ENCODE measurements at places on chromosomes 1 and 21.

DNA sequence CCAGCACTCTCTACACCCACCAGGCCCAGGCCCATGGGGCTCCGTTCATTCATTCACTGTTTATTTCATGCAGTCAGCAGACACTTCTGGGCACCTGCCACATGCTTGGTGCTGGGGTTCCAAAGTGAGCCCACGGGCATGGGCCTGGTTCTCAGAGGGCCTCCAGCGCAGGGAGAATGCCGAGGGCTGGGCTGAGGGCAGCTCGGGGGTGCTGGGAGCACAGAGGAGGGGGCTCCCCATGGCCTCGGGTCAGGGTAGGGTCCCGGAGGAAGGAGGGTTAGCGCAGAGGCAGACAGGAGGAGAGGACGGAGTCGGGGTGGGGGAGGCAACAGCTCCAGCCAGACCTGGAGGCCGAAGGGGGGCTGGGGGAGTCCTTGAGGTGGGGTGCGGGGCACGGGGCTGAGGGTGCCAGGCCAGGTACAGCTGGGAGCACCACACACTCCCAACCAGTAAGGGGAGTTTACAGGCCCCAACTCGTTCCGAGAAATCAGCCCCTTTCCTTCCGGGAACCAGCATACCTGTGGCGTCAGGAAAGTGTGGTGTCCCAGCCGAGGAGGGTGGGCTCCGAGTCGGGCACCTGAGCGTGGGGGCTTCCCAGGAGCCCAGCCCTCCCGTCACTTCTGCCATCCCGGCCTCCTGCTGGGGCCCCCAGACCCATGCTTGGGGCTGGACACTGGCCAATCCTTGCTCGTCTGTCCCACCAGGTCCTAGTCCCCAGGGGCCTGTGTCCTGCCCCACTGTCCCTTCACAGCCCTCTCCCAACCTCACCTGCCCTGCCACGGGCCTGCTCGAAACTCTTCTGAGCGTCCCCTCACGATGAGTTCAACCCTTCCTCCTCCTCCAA is 10.8 kb downstream of the ARHGEF16 start:
- no peak for DNase-seq

- DNase-seq = no peak
Observed at GRCh38 chr1:192038567-192038966, 119.7 kb upstream of the RGS18 start.

DNA sequence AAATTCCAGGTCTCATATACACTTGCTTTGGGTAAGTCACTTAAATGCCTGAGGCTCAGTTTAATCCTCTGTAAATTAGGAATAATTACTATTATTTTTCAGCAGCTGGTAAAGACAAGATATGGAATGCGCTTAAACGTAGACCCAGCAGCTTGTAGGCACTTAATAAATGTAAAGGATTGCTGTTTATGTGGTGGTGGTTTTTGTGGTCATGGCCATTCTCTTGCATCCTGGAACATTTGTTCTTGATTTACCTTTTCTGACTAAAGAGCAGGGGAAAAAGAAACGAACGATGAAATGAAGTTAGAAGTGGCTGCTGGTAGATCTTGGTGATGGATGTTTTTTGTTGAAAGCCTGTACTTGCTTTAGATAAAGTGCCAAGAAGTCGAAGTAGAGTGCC is 195.0 kb upstream of the FOXD3 start:
- no peak for DNase-seq

- no peak for DNase-seq
Observed at GRCh38 chr1:43366179-43366578, 1.6 kb downstream of the ELOVL1 start.

GRCh38 chr1:174337000-174337681 is 110.6 kb upstream of the GPR52 start:
- DNase-seq = no peak

DNA sequence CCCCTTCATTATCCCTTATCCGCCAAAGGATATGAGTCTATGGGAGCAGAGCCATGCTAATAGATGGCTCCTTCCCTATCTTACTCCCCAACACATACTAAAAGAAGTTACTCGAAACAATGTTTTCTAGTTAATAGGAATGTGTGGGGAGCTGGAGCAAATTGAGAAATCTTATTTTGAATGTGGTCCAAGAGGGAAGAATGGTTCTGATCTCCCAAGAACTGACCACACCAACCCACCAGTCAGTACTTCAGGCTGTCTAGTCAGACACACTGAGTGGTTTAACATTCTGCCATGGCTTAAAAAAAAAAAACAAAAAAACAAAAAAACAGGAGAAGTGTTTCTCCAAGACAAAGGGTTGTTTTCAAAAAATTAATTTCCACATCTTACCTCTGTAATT is 31.5 kb upstream of the DNASE2B start:
- DNase-seq = no peak

DNA sequence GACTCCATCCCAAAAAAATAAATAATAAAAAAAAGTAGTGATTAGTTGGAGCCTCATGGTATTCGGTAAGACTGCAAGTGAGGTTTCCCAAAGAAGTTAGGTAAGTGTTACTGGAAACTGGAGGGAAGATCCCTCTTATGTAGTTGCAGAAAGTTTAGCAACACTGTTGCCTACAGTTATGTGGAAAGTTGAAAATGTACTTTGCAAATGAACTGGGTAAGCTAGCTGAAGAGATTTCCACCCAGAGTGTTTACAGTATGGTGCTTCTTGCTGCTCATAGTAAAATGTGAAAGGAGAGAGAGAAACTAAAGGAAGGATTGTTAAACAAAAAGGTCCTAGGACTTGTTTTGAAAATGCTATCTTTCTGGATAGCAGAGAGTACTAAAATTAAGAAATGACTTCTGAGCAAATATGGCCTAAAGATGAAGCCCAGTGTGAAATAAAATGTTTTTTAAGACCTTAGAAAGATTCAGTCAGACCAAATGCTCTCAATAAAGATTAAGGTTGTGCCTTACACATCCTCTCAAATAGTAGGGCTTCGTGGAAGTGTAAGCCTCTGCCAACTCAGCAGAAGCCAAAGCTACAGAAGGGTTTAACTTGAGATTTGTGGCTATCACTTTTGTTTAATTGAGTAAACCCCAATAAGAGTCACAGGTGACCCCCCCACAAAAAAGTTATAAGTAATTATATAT is 31.5 kb downstream of the RPS6KC1 start:
- no peak for DNase-seq

DNA sequence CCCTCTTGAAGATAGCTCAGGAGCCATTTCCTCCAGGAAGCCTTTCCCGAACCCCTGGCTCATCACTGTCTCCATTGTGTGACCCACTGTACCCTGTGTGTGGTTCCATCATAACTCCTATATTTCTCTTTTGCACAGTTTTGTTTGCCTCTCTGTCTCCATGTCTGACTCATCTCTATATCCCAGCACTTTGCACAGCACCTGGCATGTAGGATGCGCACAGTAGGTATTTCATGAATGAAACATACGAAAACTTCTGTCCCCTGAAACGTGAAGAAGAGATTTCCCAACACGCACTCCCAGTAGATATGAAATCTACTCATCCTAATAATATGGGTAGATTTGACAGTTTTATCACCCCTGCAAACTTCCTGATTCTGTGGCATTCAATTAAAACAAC is 275.2 kb downstream of the NFIA start:
- DNase-seq = no peak

GRCh38 chr1:2296614-2297013 is 68.5 kb downstream of the SKI start:
- no peak for DNase-seq

DNA sequence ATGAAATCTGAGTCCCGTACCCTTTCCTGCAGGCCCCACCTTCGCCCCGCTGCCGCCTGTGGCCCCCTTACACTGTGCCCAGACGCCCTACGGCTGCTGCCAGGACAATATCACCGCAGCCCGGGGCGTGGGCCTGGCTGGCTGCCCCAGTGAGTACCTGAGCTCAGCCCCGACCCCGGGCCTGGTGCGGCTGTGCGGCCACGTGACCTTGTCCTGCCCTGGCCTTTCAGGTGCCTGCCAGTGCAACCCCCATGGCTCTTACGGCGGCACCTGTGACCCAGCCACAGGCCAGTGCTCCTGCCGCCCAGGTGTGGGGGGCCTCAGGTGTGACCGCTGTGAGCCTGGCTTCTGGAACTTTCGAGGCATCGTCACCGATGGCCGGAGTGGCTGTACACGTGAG is 25.2 kb downstream of the AGRN start:
- DNase-seq = no peak

GRCh38 chr1:164725401-164725800 is 166.4 kb downstream of the PBX1 start:
- no peak for DNase-seq

GRCh38 chr1:33606272-33606671 is 133.8 kb downstream of the ZSCAN20 start:
- no peak for DNase-seq

DNA sequence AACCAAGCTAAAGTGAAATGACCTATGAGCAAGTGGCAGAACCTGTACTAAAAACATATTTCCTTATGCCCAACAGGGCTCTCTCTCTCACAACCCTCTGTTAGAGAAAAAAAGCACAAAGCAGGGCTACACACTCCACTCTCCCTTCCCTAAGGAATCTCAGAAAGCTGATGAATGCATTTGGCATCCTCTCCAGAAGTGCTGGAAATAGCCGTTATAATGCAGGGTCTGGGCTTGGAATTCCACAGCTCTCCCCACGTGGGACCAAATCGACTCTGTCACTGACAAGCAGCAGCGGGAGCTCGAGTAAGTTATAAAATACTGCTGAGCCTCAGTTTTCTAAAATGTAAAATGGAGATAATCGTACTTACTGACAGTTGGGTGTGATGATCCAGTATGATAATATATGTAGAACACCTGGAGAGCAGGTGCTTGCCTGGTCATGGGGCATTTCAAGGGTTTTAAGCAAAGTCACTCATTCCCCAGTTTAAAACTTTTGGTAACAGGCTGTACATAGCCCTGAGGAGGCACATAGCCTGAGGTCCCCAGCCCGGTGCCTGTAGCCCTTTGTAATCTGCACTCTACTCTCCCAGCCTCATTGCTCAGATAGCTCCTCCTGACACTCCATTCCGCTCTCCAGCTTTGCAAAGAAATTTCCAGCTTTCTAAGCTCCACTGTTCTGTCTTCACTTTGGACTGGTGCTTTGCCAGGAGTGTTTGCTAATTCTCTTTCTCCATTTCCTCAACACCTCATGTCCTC is 175.6 kb upstream of the DAB1 start:
- DNase-seq = no peak

GRCh38 chr1:7401814-7402547 is 369.1 kb upstream of the VAMP3 start:
- DNase-seq = no peak

DNA sequence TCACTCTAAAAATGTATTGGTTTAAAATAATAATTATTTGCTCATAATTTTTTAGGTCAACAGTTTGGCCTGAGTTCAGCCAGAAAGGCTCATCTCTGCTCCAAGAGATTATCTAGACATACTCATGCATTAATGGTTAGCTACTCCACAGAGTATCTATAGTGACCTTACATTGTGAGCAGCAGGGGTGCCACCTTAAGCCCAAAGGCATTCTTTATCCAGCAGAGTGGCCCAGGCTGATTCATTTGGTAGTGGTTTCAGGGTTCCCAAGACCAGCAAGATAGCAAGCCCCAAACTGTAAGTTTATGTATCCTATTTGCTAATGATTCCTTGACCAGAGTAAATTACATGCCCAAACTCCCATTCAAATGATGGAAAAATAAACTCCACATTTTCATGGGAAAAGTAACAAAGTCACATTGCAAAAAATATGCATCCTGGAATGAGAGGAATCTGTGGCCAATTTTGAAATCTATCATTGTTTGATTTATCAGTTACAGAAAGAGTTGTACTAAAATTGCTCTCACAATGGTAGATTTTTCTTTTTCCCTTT is 182.6 kb upstream of the KCNK2 start:
- no peak for DNase-seq

GRCh38 chr1:31592132-31592531 is 15.8 kb downstream of the TINAGL1 start:
- DNase-seq = no peak

DNA sequence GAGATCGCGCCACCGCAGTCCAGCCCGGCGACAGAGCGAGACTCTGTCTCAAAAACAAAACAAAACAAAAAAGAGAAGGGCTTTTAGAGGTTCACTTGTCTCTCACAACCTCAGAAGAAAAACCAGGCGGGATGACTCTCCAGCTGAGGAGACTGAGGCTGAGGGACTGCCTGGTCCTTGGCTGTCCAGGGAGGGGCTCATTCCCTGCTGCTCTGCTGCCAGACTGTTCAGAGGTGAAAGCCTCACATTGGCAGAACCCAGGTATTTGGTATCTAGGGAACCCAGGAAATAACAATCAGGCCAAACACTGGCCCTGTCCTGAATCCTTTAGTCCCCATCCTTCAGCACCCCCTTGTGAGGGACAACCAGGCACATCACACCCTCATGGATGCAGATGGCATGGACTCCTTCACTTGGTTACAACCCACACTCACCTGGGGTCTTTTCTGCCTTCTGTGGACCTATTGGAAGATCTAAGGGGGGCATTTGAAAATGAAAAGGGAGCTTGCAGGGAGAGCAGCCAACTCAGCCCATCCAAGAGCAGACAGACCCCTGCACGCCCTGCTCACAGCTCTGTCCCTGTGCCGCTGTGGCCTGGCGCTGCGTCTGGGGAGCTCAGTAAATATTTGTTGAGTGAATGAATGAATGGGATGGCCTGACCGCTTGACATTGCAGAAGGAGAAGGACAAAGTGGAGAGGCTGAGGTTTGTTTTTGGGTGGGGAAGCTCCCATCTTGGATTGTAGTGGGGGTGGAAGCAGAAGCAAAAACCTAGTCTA is 33.4 kb downstream of the CD247 start:
- DNase-seq = no peak

DNA sequence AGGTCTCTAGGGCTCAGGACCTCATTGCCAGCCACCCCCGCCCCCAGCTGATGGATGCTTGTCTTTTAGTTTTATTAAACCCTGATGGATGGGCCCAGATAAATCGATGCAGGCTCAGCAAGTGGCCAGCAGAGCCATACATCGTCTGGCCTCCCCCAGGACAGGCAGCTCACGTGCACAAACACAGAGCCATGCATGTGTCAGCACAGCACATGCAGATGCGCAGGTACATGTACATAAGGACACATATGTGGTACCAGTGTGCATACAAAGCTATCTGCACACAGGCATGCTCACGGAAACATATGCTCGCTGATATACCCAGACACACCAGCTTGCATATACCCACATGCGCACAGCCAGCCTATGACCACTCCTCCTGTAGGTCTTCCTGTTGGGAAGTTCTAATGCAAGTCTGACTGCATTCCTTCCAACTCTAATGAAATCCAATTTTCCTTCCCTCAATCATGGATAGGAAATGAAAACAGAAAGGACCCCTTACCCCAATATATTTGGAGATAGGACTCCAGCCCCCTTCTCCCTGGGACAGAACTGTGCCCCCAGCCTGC is 897 bp downstream of the COL16A1 start:
- no peak for DNase-seq

- no peak for DNase-seq
Observed at GRCh38 chr1:94550396-94550795, 8.8 kb upstream of the F3 start.

DNA sequence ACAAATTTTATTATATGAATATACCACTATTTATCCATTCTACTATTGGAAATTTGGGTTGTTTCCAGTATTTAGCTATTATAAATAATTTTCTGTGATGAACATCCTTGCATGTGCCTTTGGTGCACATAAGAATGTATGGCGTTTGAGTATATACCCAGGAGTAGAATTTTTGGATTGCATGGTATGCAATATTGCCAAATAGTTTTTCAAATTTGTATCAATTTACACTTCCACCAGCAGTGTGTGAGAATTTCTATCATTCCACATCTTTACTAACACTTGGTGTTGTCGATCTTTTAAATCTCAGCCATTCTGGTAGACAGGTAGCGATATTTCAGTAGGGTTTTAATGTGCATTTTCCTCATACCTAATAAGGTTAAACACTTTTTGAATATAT is 9.2 kb upstream of the FNBP1L start:
- no peak for DNase-seq

Data from stimulated activated CD4-positive, alpha-beta T cell treated with anti-CD3 and anti-CD28 coated beads, Interleukin-2, amount 100 ng/mL, for 4 hours (primary cell).